ENCODE measurements at places on chromosomes 5 and 9.

GRCh38 chr5:74579215-74579614 is 61.3 kb downstream of the ENC1 start:
- DNase-seq = peak; percentile 28

GRCh38 chr5:6517510-6517909 is 68.9 kb downstream of the UBE2QL1 start:
- DNase-seq = no peak

- no peak for DNase-seq
These were observed 233.8 kb upstream of the TMEM161B start for GRCh38 chr5:88502179-88503040.

GRCh38 chr5:152511531-152512132 is 106.6 kb upstream of the NMUR2 start:
- DNase-seq = no peak

DNA sequence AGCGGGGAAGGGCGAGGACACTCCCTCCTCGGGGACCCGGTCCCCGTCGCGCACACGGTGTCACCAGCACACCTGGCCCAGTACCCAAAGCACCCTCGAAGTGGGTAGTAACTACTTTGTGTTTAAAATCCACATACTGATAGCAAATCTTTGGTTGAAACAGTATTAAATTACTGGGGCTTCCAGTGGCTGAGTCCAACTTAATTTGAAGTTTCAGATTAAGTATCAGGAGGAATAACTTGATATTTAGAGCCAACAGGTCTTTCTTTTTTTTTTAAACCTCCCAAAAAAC is 615 bp downstream of the ATG10 start:
- no peak for DNase-seq

DNA sequence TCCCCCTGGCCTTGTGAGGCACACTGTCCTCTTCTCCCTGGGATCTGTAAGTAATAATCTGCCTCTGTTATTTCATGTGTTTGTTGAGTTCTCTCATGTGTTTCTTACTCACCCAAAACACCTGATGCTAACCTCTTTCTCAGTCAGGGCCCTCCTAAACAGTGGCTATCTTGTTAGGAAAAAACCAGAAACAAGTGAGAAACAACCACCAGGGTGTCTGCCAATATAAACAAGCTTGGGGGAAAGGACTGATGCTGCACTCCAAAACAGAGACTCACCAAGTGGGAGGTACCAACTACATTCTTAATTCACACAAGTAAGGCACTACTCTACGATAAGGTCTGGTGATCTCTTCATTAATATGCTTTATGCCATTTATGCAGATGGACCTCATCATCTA is 564.4 kb downstream of the SEMA5A start:
- no peak for DNase-seq

- no peak for DNase-seq
These were observed 20.0 kb downstream of the F2R start for GRCh38 chr5:76735762-76736545.

- no peak for DNase-seq
These were observed 605 bp upstream of the DBN1 start for GRCh38 chr5:177474002-177474476.

DNA sequence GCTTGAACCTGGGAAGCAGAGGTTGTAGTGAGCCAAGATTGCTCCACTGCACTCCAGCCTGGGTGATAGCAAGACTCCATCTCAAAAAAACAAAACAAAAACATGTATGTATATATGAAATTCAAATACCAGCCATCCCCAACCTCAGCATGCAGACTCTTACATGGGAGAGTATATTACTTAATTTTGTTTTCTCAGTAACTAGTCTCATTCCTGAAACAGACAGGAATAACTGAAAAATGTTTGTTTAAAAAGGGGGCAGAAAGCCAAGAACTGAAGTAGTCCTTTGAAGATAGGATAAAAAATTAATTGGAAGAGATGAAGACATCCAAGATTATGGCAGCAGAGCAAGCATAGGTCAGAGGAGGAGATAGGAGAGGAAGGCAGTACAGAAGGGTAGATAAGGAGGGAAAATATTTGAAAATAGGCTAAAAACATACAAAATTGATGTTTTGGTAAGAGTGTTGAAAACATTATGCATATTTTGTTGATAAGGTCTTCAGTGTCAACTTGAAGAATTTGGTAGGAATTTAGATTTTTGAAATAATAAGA is 309.9 kb downstream of the MAT2B start:
- no peak for DNase-seq

GRCh38 chr5:42812620-42813019 is 928 bp upstream of the SELENOP start:
- no peak for DNase-seq

GRCh38 chr9:81588148-81588871 is 101.0 kb downstream of the TLE1 start:
- no peak for DNase-seq

DNA sequence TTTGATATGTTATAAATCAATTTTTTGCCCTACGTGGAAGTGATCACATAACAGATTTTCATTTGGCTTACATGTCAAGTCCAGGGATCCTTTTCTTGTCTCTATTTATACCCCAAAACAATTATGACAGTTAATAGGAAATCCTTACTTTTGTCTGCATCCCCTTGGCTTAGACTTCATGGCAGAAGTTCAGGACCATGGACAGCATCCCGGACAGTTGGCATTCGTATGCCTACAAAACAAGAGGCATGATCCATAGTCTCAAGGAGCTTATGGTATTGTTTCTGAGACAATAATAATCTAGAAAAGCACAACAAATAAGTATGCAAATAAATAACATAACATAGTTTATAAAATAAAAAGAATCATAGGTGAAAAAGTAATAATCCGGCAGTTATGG is 214.3 kb upstream of the GRIA1 start:
- no peak for DNase-seq

DNA sequence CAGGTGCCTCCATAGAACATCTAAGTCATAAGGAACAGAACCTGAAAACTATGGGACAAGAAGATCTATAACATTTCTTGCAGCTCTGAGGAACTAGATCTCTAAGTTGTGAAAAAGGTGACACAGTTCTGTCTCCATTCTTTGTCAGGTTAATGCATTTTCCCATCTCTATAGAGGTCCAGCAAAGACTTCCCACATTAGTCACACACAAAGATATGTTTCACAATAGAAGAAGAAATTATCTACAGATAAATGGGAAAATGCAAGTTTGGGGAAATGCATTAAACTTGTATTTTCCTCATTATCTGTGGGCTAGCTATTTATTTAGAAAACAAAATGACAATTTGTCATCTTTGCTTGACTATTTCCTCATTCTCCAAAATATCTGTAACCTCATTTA is 458.6 kb upstream of the PAPPA start:
- no peak for DNase-seq

DNA sequence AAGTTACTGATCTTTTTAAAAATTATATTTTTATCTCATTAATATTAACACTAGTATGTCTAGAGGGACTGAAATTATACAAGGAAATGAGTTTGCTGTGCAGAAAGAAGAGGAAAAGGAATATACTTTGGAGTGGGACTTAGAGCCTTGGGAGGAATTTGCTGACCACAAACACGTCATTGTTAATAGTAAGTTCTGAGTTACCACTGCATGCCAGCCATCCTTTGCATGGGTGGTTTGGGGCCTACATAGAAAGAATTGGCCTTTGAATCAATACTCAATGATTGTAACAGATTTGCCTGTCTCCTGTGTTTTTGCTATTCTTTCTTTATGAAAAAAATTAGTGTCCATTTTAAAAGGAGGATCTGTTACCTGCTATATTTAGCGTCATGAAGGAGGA is 232.6 kb upstream of the TNC start:
- DNase-seq = no peak

DNA sequence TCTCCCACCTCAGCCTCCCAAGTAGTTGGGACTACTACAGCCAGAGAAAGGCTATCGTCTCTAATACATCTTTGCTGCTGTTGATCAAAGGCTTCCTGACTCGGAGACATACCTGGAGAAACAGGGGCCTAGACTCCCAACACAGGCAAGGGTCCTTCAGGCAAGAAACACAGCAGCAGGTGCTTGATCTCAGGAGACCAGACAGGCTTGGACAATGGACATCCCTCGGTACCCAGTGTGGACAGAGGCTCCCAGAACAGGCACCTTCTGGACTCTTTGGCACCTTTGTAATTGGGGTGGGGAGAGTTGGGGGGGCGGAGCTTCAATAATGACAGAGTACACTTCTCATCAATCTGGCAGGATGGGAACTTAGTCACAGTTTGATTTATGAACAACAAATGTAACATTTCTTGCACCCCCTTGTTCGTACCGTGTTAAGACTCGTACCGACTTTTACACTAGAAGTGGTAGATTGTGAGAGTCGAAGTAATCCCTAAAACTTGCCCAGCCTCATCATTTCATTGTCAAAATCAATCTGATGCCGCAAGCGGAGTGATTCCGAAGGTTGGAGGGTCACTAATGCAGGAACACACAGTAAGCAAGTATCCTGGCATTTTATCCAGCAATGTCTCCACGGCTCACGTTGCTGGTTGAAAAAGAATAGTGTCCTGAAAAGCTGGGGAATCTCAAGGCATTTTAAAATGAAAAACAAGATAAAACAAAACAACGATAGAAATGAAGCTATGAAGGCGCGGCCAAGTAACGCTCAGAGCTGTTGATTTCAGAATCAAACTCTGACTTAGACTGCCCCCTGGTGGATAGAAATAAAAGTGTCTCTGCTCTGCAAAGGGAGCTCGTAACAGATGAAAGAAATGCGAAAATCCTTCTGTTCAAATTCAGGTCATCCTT is 46.4 kb upstream of the STK32A start:
- DNase-seq = peak; percentile 6

DNA sequence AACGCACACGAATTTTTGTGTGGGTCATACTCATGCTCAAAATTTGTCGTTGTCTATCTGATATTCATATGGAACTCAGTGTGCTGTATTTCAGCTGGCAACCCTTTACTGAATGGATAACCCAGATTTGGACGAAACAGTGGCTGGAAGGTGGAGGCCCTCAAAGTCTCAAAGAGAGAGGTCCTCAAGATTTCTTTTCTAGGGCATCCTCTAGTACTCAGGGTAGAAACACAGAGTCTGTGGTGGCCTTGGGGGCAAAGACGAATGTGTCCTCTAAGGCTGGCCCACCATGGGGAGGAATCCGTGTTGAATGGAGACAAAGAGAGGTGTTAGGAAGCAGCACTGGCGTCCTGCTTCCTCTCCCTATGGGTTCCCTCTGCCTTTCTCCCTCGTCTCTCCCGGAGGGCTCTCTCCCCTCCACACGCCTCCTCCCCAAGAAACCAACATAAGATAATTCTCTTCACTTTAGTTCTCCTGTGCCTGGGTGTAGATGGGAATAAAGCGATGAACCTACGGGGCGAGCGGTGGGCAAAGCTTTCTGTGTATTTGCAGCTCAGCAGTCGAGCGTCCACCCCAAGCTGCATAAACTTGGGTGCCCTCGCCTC is 333.7 kb downstream of the CWC27 start:
- DNase-seq = no peak

DNA sequence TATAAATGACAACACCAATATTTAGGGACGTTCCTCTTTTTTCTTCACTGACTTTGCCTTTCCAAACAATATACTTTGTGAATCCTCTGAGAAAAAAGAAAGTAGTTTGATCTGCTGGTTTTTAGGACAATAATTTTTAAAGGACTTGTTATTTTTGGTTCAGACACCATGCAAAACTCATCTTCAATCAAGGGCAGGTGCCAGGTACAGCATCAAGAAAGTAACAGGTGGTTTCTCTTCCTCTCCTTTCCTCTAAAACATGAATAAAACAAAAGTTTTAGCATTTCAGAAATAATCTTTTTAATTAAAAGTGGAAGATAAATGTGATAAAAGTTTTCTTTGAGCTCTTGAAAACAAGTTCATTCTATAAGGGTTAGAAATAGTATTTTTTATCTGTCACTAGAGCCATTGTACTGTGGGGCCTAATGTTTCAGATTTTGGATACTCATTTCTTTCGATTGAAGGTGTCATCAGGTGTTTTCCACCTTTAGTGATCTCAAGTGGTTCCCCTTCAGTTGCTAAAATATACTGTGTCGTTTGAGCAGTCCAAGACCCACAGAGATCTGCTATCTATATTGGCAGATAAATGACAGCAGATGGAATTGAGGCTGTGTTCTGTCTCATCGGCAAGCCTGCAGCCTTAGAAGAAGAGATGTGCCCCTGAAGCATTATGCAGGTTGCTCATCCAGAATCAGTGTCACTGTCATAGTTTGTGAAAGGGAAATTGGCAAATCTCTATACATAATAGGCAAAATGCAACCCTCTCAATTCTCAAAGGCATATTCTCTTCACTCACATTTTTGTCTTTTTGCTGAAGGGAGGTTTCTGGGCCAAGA is 499.7 kb downstream of the PDE4D start:
- no peak for DNase-seq

- DNase-seq = no peak
These were observed 46.6 kb downstream of the TMEM252 start for GRCh38 chr9:68493958-68494577.

GRCh38 chr9:81776390-81776789 is 87.0 kb upstream of the TLE1 start:
- no peak for DNase-seq

- no peak for DNase-seq
These were observed 77.0 kb downstream of the DCP2 start for GRCh38 chr5:113053511-113053995.

GRCh38 chr9:84419031-84419602 is 78.6 kb upstream of the SLC28A3 start:
- DNase-seq = no peak

DNA sequence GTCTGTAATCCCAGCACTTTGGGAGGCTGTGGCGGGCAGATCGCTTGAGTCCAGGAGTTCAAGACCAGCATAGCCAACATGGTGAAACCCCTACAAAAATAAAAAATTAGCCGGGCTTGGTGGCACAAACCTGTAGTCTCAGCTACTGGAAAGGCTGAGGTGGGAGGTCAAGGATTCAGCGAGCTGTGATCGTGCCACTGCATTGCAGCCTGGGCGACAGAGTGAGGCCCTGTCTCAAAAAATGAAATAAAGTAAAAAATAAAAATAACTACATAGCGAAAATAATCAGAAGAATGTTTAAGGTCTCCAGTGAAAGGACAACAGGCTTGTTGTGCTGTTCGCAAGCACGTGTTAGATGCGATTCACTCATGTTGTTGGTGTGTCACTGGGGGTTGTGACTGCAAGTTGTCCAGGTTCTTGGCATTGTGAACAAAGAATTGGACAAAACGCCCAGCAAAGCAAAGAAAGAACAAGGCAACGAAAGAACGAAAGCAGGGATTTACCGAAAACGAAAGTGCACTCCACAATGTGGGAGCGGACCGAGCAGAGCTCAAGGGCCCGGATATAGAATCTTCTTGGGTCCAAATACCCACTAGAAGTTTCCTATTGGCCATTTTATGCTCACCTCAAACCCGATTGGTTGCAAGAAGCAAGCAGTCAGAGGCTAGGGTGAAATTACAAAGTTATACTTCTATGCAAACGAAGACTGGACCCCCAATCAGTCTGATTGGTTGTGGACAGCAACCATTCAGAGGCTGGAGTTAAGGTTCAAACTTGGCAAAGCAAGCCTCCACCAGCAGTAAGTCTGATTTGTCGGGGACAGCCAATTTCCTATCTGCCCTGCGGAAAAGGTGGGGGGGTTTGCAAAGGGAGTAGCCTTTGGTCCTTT is 844 bp upstream of the MCCC2 start:
- no peak for DNase-seq

- DNase-seq = no peak
These were observed 859 bp downstream of the RETREG1 start for GRCh38 chr5:16615741-16616535.

GRCh38 chr5:36777105-36777757 is 99.3 kb upstream of the NIPBL start:
- DNase-seq = no peak

Data from activated CD4-positive, alpha-beta T cell treated with anti-CD3 and anti-CD28 coated beads, Interleukin-2, amount 50 U/mL, for 4 hours (primary cell).